Stromal cell of bone marrow (primary cell): ENCODE measurements at places on chromosomes 6 and 20.

GRCh38 chr6:13411484-13411883 is 75.9 kb downstream of the GFOD1 start:
- no peak for DNase-seq

- DNase-seq: peak; percentile 38
These were observed 144.4 kb downstream of the PHACTR3 start for GRCh38 chr20:59748619-59749191.

DNA sequence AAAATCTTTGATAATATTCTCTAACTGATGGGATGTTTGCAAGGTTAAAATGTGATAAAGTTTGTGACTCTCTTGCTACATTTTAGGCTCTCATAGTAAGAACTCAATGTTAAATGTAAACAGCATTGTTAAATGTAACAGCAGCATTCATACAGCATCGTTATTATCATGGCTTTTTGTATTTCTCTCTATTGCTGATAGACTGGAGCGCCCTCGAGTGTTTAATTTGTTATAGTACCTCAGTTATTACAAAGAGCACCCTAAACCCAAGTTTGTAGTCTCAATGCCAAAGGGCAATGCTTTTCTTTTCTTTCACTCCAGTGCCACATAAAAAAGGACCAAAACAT is 14.9 kb upstream of the TTPAL start:
- no peak for DNase-seq

GRCh38 chr6:158819213-158819976 is at the start of gene EZR:
Gene EZR, minus strand, starts transcription at chr6:158819368. Its CDS starts 1,275 bp downstream, at chr6:158818093.
- DNase-seq: no peak

DNA sequence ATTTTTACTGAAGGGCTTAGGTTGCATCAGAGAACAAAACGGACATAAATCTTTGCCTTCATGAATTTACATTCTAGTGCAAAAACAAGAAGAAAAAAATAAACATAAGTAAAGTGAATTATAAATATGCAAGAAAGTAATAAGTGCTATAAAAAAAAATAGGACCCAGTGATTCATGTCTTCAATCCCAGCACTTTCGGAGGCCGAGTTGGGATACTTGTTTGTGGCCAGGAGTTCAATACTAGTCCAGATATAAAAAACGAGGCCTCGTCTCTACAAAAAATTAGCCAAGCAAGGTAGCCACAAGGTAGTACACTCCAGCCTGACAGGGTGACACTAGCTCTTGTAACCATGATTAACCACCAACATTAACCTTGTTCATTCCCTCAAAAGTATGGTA is 193.5 kb downstream of the SIM1 start:
- no peak for DNase-seq

- peak; percentile 40 for DNase-seq
These were observed 26.1 kb upstream of the TINAG start for GRCh38 chr6:54282186-54282585.

- no peak for DNase-seq
These were observed 70.9 kb upstream of the TBX18 start for GRCh38 chr6:84835340-84835739.

DNA sequence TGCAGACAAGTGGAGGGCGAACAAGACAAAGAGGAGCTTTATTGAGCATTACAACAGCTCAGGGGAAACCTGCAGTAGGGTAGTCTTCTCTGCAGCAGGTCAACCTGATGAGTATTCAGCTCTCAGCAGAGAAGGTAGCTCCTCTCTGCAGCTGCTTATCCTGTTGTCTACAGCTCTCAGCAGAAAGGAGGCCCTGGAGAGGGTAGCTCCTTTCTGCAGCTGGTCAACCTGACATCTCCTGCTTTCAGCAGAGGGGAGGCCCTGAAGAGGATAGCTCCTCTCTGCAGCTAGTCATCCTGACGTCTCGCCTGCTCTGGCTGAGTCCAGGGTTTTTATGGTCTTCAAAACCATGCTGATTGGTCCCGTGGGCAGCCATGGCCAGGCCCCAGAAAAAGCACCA is 113.6 kb downstream of the CD24 start:
- no peak for DNase-seq

- no peak for DNase-seq
These were observed 33.2 kb downstream of the CCN2 start for GRCh38 chr6:131917763-131918649.
